ENCODE measurements at places on chromosomes 5 and 9.

GRCh38 chr9:101705135-101705661 is 33.2 kb downstream of the GRIN3A start:
- no peak for DNase-seq
- no peak overlapping the region for H3K4me3 ChIP-seq
- no peak overlapping the region for H3K27ac ChIP-seq
- H3K27me3 ChIP-seq = no peaks in the 10 kb centered on the region

GRCh38 chr9:120353506-120353905 is 226.5 kb downstream of the CDK5RAP2 start:
- no peaks in the 10 kb centered on the region for H3K36me3 ChIP-seq
- no peak overlapping the region for H3K27ac ChIP-seq
- no peaks in the 10 kb centered on the region for H3K4me1 ChIP-seq
- no peaks in the 10 kb centered on the region for H3K27me3 ChIP-seq

- peak overlapping the region; percentile 98 for H3K27ac ChIP-seq
- H3K4me1 ChIP-seq = peaks cover 92% of the 10 kb centered on the region
- DNase-seq = peak; percentile 59
- no peak overlapping the region for H3K4me3 ChIP-seq
- no peaks in the 10 kb centered on the region for H3K36me3 ChIP-seq
Observed at GRCh38 chr9:74281674-74282073, 215.5 kb upstream of the RORB start.

GRCh38 chr5:7754490-7754889 is 96.4 kb downstream of the CFAP90 start:
- no peak overlapping the region for H3K4me3 ChIP-seq
- H3K27ac ChIP-seq = no peak overlapping the region
- H3K36me3 ChIP-seq = no peaks in the 10 kb centered on the region
- H3K27me3 ChIP-seq = peaks cover 3% of the 10 kb centered on the region

- no peak overlapping the region for H3K4me3 ChIP-seq
- no peaks in the 10 kb centered on the region for H3K36me3 ChIP-seq
- no peaks in the 10 kb centered on the region for H3K4me1 ChIP-seq
- H3K27me3 ChIP-seq = peaks cover 19% of the 10 kb centered on the region
- H3K27ac ChIP-seq = no peak overlapping the region
Observed at GRCh38 chr5:144032375-144032774, 138.1 kb downstream of the YIPF5 start.
